Fibroblast of skin of right biceps (primary cell): ENCODE measurements at places on chromosomes 2 and 18.

GRCh38 chr2:211367711-211368110 is 811.3 kb downstream of the CPS1 start:
- peak; percentile 4 for DNase-seq

DNA sequence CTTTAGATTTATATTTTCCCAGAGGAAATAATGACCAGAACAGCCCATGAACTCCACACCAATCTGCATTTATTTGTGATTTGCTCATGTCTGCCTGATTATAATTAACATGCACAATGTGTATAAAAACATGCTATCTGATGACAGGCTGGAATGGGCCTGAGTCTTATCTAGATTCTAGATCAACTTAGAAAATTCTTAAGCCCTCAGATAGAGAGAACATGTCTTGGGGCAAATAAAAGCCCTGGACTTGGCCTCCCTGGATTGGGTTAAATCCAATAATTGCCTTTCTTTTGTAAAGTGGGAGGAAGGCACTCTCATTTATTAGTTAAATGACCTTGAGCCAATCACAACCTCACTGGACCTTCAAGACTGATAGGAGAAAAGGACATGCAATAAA is 61.8 kb downstream of the EVA1A start:
- peak; percentile 44 for DNase-seq

- no peak for DNase-seq
These were observed 44.6 kb downstream of the TMEFF2 start for GRCh38 chr2:192150166-192150565.

- DNase-seq: no peak
These were observed 12.6 kb downstream of the EIF2AK3 start for GRCh38 chr2:88614497-88615157.

DNA sequence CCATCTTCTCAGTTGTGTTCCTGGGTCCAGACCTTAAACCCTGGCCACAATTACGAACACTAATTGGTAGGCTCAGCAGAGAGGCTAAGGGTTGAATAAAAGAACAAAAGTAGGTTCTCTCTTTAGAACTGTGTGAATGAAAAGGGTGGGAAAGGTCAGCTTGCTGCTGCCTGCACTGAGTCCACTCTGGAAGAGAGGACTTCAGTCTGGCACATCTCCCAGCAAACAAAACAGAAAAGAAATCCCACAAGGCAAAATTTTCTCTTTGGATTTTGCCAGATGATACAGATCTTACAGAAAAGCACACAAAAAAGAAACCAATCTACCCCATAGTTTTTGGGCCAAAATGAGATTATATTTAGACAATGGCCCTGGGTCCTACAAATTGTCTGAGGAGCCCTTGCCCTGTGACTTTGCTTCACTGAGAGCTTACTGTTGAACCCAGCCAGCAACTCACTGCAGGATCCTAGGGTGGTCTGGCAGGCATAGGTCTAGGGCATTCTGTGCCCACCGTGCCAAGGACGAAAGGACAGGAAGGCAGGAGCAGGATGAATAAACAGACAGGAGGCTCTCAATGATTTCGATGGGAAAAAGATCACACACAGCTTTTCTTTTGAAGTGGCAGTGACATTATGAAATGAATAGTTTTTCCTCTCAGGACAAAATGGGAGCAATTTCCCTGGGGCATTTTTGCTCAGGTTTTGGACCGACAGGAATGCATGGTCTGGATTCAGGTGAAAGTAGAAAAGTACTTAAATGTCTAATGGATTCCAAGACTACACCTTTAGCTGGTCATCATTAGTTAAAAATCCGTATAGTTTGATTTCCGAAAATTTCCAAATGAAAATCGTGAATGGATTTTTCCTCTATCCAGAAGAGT is 68.4 kb upstream of the STAM2 start:
- DNase-seq: no peak

DNA sequence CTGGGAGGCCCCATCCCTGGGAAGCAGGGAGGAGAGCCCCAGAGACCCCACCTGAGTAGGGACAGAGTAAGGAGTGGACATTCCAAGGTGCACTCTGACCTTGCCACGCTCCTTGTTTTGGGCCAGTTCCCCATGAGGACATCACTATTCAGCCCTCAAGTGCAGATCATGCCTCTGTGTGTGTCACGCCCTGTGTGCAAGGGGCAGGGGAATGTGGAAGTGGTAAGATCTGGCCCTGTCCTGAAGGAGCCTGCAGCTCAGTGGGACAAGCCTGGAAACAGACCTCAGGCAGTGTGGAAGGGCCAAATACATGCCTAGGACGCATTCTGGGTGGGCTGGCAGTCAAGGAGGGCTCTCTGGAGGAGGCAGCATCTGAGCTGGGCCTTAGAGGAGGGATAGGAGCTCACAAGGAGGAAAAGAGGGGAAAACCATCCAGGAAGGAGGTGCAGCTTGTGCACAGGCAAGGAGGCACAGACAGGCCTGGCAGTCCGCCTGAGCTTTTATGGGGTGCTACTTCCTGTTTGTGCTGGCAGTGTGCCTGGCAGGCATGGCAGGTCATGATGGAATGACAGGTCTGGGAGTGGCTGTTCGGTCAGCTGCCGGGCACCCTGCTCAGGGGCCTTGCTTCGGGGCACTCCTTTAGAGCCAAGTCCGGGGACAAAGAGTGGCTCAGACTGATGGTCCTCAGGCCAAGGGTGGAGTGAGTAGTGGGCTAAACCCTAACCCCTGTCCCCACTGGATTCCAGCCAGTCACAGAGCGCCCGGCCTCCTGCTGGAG is 3.3 kb downstream of the KLHL30 start:
- DNase-seq: peak; percentile 58

- DNase-seq: peak; percentile 75
These were observed 31.6 kb upstream of the NCK2 start for GRCh38 chr2:105712981-105713596.

GRCh38 chr2:145066856-145067548 is 547.1 kb upstream of the ZEB2 start:
- DNase-seq: no peak

DNA sequence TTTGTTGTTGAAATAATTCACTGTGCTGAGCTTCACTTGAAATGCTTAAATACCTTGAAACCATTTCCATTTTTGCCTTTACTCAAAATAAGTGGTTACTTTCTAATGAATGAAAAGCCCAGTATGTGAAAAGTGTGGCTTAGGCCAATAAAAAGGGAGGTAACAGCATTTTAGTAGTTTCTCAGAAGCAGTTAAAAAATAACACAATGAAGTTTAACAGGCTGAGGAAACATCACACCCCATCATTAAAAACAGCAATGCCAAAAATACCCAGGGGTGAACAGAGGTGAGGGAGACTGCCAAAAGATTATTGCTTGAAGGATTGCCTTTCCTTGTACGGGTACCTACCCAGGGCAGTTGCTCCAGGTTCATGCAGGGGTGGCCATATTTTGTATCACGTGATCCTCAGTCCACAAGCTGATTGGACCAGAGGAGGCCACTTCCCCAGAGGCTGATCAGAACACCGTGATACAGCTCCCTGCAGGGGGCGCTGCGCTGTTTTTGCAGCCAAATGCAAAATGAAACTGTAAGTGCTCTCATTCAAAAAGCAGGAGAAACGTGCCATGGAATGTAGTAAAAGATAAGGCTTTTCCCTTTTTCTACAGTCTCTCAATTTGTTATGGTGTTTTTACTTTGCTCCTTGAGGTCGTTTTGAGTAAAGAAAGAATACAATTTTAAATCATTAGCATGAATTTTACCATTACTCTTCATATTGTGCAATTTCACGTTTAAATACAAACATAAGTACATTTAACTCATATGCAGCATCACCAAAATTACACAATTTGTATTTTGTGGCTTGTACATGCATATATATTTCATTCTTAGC is 70.2 kb upstream of the SH3BP4 start:
- peak; percentile 86 for DNase-seq

DNA sequence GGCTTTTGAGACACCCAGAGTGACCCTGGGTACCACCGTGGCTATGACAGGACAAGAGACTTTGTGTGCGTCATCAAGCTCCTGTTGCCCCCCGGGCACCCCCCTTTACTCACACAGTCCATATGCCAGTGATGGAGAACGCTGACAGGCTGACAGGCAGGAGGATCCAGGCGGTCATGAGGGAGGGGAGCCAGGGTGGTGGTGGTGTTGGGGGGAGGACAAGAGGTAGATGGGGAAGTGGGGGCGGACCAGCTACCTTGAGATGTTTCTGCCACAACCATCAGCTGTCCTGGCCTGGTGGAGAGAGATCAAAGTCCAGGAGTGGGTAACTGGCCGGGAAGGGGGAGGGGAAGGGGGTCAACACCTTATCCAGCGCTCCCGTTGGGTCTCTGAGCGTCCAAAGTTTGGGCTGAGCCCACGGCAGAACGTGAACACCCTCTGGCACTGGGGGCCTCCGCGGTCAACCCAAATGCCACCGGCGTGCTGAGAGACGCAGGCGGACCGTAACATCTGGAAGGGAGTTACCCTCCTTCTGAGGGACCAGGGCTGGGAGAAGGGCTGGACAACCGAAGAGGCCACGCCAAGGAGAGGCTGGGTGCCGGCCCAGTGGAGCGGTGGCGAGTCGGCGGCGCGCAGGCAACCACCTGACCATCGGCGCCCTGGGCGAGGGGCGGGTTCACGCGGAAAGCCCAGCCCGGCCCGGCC is 575 bp downstream of the TMEM150A start:
- DNase-seq: peak; percentile 19

DNA sequence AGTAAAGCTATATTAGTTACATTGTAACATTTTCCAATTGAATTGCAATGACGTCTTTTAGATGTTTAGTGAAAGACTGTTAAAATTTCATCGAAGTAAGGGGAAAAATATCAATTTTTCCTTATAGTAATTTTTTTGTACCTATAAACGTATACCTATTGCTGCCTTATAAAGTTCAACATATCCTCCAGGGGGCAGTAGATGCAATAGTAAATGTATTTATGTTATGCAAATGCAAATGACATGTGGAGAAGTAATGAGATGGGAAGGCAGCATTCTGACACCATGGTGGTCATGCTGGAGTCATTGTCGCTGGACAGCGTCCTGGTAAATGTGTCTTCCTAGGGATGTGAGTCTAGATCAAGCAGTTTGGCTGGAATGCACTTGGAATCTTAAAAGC is 38.7 kb downstream of the MSTN start:
- peak; percentile 41 for DNase-seq

GRCh38 chr2:36367895-36368353 is 12.3 kb downstream of the CRIM1 start:
- no peak for DNase-seq

DNA sequence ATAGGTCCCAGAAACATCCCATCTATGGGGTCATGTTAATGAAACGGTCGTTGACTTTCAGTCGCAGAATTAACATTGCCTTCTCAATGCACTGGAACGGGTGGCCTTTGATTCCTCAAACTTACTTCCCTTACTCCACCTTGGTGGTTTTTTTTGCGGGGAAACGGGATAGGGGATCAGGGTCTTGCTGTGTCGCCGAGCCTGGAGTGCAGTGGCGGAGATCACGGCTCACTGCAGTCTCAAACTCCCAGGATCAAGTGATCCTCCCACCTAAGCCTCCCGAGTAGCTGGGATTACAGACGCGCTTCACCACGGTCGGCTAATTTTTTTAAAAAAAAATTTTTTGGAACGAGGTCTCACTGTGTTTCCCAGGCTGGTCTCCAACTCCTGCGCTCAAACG is 754 bp downstream of the ATG16L1 start:
- no peak for DNase-seq

GRCh38 chr2:161965994-161966393 is 108.0 kb downstream of the DPP4 start:
- peak; percentile 45 for DNase-seq

DNA sequence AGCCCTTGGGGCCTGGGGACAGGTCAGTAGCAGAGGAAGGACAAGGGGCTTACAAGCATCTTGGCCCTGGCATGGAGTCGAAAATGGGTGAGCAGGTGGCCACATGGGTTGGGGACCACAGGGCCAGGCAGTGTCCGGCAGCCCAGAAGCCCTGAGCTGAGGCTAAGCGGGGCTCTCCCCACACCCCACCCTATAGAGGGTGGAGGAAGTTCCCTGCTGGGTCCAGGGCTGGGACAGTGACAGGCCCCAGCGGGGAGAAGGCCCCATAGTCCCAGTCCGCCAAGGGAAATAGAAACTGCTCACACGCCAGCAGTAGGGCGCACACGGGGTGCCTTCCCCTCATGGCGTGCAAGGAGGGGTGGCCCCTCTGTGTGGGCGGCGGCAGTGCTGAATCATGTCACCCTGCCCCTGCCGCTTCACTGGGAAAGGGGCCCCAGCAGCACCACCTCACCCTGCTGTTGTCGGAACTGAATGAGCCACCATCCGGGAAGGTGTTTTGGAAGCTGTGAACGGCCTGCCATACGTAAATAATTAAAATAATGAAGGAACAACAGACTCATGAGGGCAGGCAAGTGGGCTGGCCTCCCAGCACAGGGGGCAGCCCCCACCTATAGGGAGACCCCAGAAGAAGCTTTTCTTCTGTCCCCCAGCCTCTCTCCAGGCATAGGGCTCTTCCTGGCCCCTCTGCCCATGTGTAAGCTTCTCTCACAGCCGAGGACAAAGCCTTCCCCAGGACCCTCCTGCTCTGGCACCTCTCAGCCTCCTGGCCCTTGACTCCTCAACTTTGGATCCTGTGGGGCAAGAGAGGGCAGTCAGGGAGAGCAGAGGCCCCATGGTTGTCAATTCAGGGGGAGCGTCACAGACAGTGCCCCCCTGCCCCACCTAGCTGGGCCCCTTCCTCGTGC is 12.7 kb upstream of the DUSP2 start:
- DNase-seq: peak; percentile 41

GRCh38 chr2:231575612-231576256 is 16.9 kb upstream of the TEX44 start:
- no peak for DNase-seq

GRCh38 chr18:72692086-72692485 is 147.9 kb upstream of the CBLN2 start:
- DNase-seq: no peak

DNA sequence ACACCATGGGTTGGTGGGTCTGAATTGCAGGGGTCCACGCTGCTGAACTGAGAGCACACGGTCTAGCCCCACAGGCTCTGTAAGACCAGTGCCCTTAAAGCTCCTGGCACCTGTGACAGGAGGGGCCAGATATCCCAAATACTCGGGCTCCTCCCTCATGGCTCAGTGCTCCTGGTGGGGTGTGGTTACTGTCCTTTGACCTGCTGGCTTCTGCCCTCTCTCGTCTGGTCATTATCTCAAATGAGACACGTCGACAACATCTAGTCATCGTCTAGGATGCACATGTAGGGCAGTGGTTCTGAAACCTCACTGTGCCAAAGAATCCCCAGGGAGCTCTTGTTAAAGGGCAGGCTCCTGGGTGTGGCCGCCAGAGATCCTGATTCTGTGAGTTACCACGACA is 258.4 kb downstream of the LOXHD1 start:
- DNase-seq: no peak

DNA sequence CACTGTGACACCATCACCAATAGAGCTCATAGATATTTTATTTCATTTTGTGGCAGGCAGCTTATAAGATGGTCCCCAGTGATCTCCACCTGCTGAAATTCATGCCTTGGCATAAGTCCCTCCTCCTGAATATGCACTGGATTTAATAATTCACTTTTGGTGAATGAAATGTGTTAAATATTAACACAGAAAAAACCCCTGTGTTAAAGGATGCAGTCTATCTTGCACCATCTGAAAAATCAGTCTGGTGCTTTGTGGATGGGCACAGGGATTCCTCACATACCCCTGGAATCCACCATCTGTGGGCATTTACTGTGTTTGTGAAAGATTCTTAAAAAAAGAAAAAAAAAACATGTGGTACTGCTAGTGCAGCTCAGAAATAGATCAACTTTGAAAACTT is 26.1 kb upstream of the WIPF1 start:
- no peak for DNase-seq
